NCI-H2171 treated with DMSO at 0.1 percent for 48 hours (cell line): ENCODE measurements at places on chromosomes 12 and 14.
A peak's percentile ranks its signal among the peaks of the same experiment; 100 is the strongest.

DNA sequence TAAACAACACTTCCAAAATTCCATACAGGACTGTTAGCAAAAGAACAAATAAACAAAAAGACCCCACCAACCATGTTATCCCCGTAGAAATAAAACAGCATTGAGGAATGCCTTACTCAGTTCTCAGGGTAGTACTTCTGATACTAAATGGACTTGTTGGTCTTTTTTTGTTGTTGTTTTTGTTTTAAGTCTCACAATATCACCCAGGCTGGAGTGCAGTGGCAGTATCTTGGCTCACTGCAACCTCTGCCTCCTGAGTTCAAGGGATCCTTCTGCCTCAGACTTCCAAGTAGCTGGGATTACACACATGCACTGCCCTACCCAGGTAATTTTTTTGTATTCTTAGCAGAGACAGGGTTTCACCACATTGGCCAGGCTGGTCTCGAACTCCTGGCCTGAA, 17.1 kb downstream of the HNRNPC start:
- DNase-seq, result no peak

DNA sequence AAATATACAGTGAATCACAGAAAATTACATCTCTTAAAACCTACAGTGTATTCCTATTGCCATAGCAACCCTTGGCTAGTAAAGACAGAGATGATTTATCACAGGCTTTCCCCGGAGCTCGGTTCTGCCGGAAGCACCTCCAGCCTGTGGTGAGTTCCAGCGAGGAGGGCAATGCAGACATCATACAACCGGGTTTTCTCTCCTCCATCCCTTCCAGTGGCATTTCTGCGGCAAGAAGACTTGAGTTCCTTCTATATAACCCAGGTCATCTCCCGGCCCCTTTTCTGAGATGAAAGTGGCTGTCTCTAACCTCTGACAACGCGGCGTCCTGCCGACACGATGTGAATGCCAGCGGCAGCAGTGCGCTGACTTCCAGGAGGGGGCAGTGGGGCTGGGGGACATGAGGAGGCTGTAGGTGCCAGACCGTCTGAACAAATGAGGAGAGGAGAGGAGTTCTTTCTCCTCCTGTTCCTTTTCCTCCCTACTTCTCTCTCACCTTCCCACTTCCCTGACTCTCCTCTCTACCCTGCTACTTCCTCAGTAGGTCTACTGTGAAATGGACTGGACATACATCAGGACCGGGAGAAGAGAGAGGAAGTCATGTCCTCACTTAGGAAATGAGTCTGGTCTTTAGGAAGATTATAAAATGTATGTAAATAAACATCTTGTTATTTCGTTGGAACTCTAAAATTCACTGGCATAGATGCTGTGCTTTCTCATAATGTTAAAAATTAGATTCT, 68.6 kb upstream of the MAX start:
- DNase-seq, result no peak

- no peak for DNase-seq
Measured at GRCh38 chr12:84411031-84411430, 501.6 kb downstream of the SLC6A15 start.

- DNase-seq, result no peak
Measured at GRCh38 chr12:107779077-107779831, 4.8 kb downstream of the ASCL4 start.

- DNase-seq, result no peak
Measured at GRCh38 chr14:95057147-95057546, 100.2 kb downstream of the DICER1 start.

DNA sequence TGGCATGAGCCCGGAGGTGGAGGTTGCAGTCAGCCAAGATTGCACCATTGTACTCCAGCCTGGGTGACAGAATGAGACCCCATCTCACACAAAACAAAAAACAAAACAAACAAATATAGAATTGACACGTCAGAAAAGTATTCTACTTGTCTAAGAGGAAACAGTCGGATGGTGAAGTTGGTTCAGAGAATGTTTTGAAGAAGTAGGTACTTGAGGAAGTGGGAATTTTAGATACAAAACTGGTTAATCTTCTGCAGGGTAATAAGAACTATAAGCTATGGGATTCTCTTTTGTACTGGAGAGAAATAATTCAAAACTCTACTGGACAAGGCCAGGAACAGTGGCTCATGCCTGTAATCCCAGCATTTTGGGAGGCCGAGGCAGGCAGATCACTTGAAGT, 14.6 kb upstream of the TCTN1 start:
- no peak for DNase-seq

GRCh38 chr14:51828017-51828797, 32.2 kb upstream of the GNG2 start:
- DNase-seq, result peak; percentile 13

DNA sequence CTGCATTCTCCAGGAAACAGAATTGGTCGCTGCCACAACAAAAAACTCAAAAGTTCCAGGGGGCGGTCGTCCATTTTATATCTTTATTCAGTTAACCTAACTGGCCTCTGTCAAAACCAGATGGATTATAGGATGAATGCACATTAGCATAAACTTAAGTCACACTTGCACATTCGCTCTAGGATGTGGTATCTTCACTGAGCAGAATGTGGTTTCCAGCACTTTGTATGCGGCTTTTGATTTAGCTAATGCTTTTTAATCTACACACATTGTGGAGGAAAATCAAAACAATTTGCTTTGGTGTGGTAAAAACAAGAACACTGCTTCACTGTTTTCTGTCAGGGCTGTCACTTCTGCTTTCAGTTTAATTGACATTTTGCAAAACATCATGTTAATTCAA, 4.5 kb downstream of the TAS2R50 start:
- DNase-seq, result no peak

GRCh38 chr12:34295366-34296142, 273.3 kb downstream of the ALG10 start:
- no peak for DNase-seq
